NCI-H345 (cell line): ENCODE measurements at places on chromosomes 2 and 18.

DNA sequence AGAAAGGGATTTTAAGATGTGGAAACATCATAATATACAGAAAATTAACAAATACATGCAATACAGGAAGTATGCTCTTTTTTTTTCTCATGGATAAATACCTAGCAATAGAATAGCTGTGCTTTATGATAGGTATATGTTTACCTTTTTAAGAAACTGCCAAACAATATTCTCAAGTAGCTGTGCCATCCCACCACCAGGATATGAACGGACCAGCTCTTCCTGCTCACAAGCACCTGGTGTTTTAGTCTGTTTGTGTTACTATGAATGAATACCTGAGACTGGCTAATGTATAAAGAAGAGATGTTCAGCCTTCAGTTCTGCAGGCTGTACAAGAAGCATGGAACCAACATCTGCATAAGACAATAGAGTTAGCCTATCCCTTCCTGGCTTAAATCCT, 19.9 kb upstream of the UGT1A8 start:
- DNase-seq, result peak; percentile 23

GRCh38 chr2:223954401-223954800, 2.9 kb upstream of the MRPL44 start:
- DNase-seq, result no peak

- DNase-seq, result no peak
Observed at GRCh38 chr2:197838036-197838435, 33.6 kb downstream of the PLCL1 start.

GRCh38 chr2:190986221-190986953, 27.6 kb downstream of the STAT1 start:
- DNase-seq, result peak; percentile 52

GRCh38 chr2:72841462-72842125, 15.8 kb upstream of the EXOC6B start:
- DNase-seq, result peak; percentile 83

DNA sequence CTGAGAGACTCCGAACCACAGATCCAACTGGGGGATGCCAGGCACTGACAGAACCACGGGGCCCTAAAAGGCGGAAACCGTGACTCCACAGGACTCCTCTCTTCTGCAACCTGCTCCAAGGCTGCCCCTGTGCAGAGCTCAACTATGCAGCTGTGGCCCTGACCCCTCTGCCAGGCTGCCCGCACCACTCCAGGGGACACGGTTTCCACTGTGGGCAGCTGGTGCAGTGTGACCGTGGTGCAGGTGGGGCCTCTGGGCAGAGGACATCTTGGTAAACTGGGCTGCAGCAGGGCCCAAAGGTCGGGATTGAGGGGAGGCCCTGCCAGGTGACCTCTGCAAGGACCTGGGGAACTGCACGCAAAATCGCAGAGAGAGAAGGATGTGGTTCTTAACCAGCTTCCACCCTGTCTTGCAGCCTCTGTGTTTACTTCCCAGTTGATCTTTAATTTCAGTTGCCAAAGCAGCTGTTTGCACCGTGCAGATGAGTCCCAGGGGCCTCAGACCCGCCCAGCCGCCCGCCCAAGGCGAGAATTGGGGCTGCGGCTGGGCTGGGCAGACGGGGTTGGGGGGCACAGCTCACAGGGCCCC, 104.6 kb upstream of the CTDP1 start:
- DNase-seq, result no peak

DNA sequence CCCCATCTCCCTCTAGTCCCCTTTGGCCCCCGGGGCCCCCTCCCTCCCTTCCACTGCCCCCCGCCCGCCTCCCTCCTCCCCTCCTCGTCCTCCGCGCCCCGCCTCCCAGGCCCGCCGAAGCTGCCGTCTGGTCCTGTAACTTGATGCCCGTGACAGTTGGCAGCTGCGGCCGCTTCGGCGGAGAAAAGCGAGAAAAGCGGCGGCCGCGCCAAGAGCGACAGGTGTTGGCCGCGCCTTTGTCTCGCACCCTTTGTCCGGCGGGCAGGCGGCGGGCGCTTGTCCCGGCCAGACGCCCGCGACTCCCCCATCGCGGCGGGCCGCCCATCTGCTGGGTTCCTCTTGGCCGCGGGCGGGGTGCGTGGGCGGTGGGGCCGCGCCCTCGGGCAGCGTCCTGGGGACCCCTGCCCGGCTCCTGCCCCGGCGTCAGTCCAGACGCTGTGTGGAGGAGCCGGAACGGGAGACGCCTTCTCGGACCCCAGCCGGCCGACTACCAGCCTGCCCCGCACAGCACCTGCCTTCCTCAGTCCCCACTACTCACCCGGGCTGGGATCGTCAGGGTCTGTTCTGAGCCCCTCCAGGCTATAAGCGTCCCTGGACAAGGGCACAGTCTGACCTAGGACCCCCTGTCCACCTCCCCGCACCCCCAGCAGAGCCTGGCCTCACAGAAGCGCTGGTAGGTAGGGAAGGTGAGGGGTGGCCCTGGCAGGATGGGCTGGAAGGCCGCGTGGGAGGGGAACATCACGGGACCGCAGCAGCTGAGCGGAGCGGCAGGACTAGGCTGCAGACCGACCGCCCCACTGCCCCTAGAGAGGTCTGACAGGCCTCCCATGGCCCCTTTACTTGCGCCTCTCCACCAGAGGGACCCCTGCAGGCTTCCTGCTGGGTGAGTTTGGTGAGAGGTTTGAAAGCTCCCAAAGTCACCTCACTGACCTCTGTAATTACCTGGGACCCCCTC, 1.2 kb upstream of the HES6 start:
- peak; percentile 96 for DNase-seq

GRCh38 chr18:42131930-42132244, 176.9 kb downstream of the PIK3C3 start:
- no peak for DNase-seq

- DNase-seq, result no peak
Observed at GRCh38 chr2:54274781-54275242, 18.8 kb upstream of the TSPYL6 start.

DNA sequence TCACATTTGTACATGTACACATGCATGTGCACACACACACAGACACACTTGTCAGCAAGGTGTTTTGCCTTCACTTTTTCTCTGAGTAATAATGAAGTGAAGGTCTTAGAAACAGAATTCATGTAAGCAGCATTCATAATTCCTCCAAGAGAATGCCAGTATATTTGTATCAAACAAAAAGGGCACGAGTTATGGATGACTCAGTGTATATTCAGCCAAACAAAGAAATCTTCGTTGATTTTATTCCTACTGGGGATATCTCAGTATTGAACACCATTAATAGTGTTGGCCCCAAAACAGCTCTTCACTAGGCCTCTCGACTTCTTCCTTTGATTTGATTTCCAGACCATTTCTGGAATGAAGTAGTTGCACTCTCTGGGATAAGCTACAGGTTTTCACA, 125.3 kb downstream of the PIK3C3 start:
- DNase-seq, result no peak

GRCh38 chr2:20666005-20666303, 990 bp upstream of the GDF7 start:
- no peak for DNase-seq

DNA sequence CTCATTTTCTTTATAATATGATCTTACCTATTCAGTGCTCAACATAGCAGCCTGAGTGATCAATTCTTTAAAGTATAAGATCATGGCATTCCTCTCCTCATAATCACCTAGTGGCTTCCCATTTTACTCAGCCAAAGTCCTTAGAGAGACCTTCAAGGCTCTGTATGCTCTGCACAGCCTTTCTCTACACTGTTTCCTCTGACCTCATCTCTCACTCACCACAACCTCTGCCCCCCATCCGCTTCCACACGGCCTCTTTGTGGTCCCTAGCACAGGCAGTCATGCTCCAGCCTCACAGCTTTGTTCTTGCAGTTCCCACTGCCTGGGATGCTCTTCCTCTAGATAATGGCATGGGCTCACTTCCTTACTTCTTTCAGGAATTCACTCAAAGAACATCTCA, 109.2 kb downstream of the HIBCH start:
- no peak for DNase-seq

GRCh38 chr2:189661957-189662321, 680 bp downstream of the ASNSD1 start:
- no peak for DNase-seq

DNA sequence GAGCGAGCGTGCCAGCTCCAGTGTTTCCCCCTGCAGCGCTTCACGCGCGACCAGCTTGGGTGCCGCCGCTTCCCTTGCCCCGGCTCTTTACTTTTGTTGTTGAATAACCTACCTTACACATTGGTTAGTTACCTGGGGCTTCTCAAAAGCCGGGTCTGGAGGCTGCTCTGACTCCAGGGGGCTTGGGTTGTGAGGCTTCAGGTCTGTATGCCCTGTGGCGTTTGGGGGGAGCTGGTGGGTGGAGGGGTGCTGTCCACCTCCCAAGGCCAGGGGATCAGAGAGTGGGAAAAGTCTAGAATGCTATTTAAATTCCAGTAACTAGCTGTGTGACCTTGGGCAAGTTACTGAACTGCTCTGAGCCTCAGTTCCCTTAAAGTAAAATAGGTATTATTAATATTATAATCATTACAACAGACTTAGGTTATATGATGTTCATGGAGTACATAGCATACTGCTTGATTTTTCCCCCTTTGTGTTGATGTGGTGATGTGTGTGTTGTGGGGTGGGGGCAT, 770 bp downstream of the LYPD6B start:
- no peak for DNase-seq

DNA sequence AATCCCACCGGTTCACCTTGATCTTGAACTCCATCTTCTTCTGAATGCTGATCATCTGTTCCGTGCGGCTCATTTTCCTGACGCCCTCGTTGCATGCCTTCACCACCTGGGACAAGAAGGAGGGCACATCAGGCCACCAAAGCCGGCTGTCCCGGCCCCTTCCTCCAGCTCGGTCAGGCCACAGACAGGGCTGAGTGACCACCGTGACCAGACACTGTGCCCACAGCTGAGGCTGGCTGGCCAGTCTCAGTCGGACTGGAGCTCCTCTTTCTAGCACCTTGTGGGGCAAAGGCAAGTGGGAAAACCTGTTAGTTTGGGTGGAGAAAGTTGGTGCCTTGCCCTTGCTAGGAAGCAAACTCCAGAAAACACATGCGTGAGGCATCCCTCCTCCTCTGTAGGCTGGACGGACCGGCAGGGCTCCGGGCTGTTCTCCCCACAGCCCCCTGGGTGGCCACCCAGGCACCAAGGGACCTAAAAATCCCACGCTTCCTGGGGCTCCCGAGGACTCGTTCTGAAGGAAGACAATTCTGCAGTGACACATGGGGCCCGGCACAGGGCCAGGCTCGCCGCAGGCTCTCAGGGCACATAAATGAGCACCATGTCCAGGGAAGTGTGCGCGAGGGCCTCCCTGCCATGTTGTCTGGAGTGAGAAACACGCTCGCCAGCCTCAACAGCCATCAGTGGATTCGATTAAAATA, 15.3 kb downstream of the SNORC start:
- no peak for DNase-seq

- DNase-seq, result no peak
Observed at GRCh38 chr2:239800785-239801386, 224.3 kb downstream of the NDUFA10 start.

GRCh38 chr2:17578466-17578928, 38.0 kb downstream of the VSNL1 start:
- DNase-seq, result peak; percentile 79

GRCh38 chr2:203083328-203083727, 68.7 kb downstream of the NBEAL1 start:
- DNase-seq, result no peak
